ENCODE measurements at places on chromosomes 3 and 15.

DNA sequence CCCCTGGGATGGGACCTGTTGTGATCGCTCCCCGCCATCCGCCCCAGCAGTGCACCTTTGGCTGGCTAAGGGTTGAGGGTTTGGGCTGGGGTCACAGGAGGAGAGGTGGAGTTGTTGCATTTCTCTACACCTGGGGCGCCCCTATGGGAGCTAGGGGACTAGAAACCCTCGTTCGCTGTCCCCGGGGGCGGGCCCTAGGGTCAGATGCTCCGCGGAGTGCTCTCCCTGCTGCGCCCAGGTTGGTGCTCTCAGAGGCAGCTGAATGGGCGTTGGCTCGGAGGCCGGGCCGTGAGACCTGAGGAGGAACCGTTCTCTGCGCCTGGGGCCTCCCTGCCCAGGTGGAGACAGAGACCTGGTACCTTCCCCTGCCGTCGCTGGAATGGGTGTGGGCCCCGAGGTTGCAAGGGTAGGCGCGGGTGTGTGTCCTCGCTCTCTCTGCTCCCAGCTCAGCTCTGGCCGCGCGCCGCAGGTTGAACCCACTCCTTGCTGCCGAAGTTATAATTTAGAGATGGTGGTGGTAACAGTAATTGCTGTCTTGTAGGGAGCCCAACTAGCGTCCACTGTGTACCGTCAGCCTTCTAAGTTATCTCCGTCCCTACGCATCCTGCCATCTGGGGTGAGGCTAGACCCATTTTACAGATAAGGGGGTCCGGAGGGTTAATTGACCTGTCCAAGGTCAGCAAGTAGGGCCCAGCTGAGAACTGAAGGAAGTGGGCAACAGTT is 965 bp downstream of the FLNB start:
- peak overlapping the region; percentile 53 for H3K27ac ChIP-seq
- peak overlapping the region; percentile 84 for H3K4me3 ChIP-seq
- H3K27me3 ChIP-seq: no peaks in the 10 kb centered on the region

DNA sequence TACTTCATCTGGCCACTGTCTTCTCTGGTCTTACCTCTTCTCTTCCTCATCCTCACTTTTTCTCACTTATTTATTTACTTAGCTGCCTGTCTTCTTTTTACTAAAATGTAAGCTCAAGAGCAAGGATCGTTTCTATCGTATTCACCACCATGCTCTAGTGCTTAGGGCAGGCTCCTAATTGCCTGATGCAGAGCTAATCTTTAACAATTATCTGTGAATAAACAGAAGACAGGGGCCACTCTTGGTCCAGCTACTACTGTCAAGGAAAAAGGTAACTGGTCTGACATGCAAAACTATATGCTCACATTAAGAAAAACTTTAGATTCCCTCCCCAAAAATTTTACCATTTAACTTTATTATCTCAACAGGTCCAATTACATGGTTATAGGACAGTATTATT is 17.5 kb downstream of the PIK3R4 start:
- H3K36me3 ChIP-seq: no peaks in the 10 kb centered on the region
- DNase-seq: no peak
- no peak overlapping the region for H3K4me3 ChIP-seq
- H3K4me1 ChIP-seq: peaks cover 5% of the 10 kb centered on the region
- no peaks in the 10 kb centered on the region for H3K27me3 ChIP-seq

DNA sequence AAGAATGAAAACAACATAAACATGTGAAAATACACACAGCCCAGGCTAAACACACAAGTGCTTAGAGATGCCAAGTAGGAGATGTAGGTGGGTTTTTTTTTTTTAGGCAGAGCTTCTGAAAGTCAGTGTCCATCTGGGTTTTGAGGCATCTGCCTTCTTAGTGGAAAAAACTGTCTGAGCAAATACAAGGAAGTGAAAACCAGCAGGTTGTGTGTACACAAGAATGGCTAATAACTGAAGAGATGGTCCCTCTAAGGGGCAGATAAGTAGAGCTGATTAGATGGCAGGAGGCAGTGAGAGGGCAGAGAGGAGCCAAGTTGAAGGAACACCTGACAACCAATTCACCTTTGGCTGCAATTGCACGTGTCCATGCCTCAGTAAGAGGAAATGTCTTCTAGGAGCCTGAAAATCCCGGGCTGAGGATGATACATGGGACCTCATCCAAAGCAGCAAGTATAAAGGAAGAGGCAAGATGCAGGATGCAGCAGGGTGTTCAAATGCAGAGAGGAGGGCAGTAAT is 34.9 kb downstream of the CYP19A1 start:
- H3K4me3 ChIP-seq: no peak overlapping the region
- no peaks in the 10 kb centered on the region for H3K27me3 ChIP-seq
- H3K36me3 ChIP-seq: no peaks in the 10 kb centered on the region
- DNase-seq: no peak
- H3K4me1 ChIP-seq: peaks cover 5% of the 10 kb centered on the region

DNA sequence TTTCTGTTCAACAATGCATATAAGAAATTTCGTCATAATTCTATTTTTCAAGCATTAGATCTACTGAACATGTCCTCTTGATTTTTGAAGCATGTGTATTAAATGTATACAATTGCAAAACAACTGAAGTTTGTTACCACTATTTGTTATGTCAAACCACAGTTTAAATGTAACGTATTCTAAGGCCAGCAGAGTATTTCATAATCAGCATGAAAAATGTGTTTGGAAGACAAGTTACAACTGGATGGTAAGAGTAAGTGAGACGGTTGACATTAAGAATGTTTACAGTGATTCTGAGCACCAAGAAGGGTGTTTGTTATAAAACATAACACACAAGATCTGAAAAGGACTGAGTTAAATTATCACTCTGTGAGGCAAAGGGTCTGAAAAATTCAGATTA is 738.4 kb downstream of the PLOD2 start:
- no peaks in the 10 kb centered on the region for H3K36me3 ChIP-seq
- H3K27me3 ChIP-seq: no peaks in the 10 kb centered on the region
- H3K4me1 ChIP-seq: no peaks in the 10 kb centered on the region
- no peak for DNase-seq
- no peak overlapping the region for H3K4me3 ChIP-seq

- H3K27ac ChIP-seq: no peak overlapping the region
- no peak for DNase-seq
- H3K4me1 ChIP-seq: peaks cover 5% of the 10 kb centered on the region
- H3K27me3 ChIP-seq: no peaks in the 10 kb centered on the region
These were observed 109.5 kb downstream of the RPLP1 start for GRCh38 chr15:69562116-69562515.

GRCh38 chr3:190519886-190520285 is 6.0 kb downstream of the IL1RAP start:
- no peak for DNase-seq
- H3K27me3 ChIP-seq: no peaks in the 10 kb centered on the region
- H3K27ac ChIP-seq: no peak overlapping the region
- H3K4me1 ChIP-seq: no peaks in the 10 kb centered on the region

DNA sequence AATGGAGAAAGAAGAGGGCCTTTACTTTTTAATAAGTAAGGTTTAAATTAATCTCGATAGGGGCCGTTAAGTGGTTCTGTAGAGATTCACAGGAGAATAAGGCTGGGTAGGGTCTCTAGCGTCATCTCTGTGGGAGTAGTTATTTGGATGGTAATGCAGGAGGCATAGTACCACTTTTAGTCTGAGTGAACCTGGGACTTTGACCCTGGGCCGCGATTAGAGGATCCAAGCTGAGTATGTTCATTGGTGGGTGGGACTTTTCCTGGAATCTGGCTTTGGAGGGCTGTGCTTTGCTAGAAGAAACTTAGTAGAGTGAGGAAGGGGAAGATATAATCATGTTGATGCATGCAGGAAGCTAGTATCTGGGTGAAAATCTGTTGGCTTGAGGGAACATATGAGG is 4.0 kb downstream of the LPP start:
- H3K4me3 ChIP-seq: no peak overlapping the region
- no peak overlapping the region for H3K27ac ChIP-seq
- no peaks in the 10 kb centered on the region for H3K27me3 ChIP-seq
- no peaks in the 10 kb centered on the region for H3K36me3 ChIP-seq
- DNase-seq: no peak
- peaks cover 10% of the 10 kb centered on the region for H3K4me1 ChIP-seq

- no peaks in the 10 kb centered on the region for H3K27me3 ChIP-seq
- H3K27ac ChIP-seq: no peak overlapping the region
- no peaks in the 10 kb centered on the region for H3K36me3 ChIP-seq
These were observed 41.7 kb downstream of the MAP2K5 start for GRCh38 chr15:67584157-67584556.

- no peak overlapping the region for H3K4me3 ChIP-seq
- H3K36me3 ChIP-seq: no peaks in the 10 kb centered on the region
- no peak for DNase-seq
- no peaks in the 10 kb centered on the region for H3K27me3 ChIP-seq
- H3K27ac ChIP-seq: no peak overlapping the region
- no peaks in the 10 kb centered on the region for H3K4me1 ChIP-seq
These were observed 71.3 kb upstream of the MBNL1 start for GRCh38 chr3:152197451-152197850.

- no peak overlapping the region for H3K27ac ChIP-seq
- H3K36me3 ChIP-seq: no peaks in the 10 kb centered on the region
- H3K4me3 ChIP-seq: no peak overlapping the region
- H3K4me1 ChIP-seq: peaks cover 6% of the 10 kb centered on the region
- H3K27me3 ChIP-seq: no peaks in the 10 kb centered on the region
These were observed 39.0 kb downstream of the GABPB1 start for GRCh38 chr15:50315814-50316630.

- no peak overlapping the region for H3K4me3 ChIP-seq
- no peaks in the 10 kb centered on the region for H3K27me3 ChIP-seq
- DNase-seq: no peak
- H3K36me3 ChIP-seq: no peaks in the 10 kb centered on the region
- no peaks in the 10 kb centered on the region for H3K4me1 ChIP-seq
These were observed 18.3 kb upstream of the EHD4 start for GRCh38 chr15:41990691-41991090.

- no peak overlapping the region for H3K4me3 ChIP-seq
- H3K27ac ChIP-seq: no peak overlapping the region
- no peaks in the 10 kb centered on the region for H3K27me3 ChIP-seq
- DNase-seq: no peak
These were observed 261.6 kb downstream of the SHQ1 start for GRCh38 chr3:72586694-72587093.

- H3K36me3 ChIP-seq: no peaks in the 10 kb centered on the region
- peaks cover 49% of the 10 kb centered on the region for H3K4me1 ChIP-seq
- H3K27ac ChIP-seq: peak overlapping the region; percentile 50
- DNase-seq: peak; percentile 11
- no peak overlapping the region for H3K4me3 ChIP-seq
These were observed 75.4 kb downstream of the CPN2 start for GRCh38 chr3:194275721-194276120.

- H3K27me3 ChIP-seq: no peaks in the 10 kb centered on the region
- H3K36me3 ChIP-seq: no peaks in the 10 kb centered on the region
- H3K4me1 ChIP-seq: no peaks in the 10 kb centered on the region
- no peak overlapping the region for H3K27ac ChIP-seq
- no peak overlapping the region for H3K4me3 ChIP-seq
- DNase-seq: no peak
These were observed 32.2 kb downstream of the DUT start for GRCh38 chr15:48363474-48363873.

DNA sequence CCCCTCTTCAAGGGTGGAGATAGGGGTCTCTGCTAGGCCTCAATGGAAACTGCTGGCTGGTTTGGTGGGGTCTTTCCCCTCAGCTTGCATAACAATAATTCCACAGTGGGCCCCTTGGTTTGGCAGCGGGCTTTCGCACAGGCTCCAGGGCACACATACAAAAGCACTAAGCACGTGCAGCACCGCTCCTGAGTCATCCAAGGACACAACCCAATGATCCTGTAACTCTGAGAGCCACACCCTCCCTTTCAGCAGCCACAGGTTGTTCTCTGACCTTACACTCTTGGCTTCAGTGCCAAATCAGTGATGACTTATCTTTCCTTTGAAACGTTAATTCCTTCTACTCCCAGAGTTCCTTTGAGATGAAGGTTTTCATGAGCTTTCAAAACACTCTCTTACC is 41.7 kb downstream of the DAPK2 start:
- H3K27me3 ChIP-seq: no peaks in the 10 kb centered on the region
- no peaks in the 10 kb centered on the region for H3K4me1 ChIP-seq
- H3K27ac ChIP-seq: no peak overlapping the region
- no peaks in the 10 kb centered on the region for H3K36me3 ChIP-seq
- H3K4me3 ChIP-seq: no peak overlapping the region

GRCh38 chr3:60333710-60334109 is 917.5 kb downstream of the FHIT start:
- no peak for DNase-seq
- H3K4me3 ChIP-seq: no peak overlapping the region
- H3K4me1 ChIP-seq: no peaks in the 10 kb centered on the region

All from testis (tissue), 5 donors.